ENCODE measurements at places on chromosomes 6 and 20.

DNA sequence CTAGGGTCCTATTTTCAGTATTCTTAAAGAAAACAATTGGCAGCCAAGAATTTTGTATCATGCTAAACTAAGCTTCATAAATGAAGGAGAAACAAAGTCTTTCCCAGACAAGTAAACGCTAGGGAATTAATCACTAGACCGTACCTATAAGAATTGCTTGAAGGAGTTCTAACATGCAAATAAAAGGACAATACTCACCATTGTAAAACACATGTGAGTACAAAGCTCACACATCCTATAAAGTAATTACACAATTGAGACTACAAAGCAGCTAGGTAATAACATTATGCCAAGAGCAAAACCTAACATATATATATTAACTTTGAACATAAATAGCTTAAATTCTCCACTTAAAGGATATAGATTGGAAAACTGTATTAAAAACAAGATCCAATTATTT is 147.4 kb downstream of the FAM83B start:
- no peak for DNase-seq

GRCh38 chr20:9306521-9306920 is 207.9 kb upstream of the LAMP5 start:
- DNase-seq, result no peak

- DNase-seq, result no peak
Measured at GRCh38 chr6:168078943-168079405, at the start of gene FRMD1. Gene FRMD1, minus strand, starts transcription at chr6:168079212. Its CDS starts 118 bp downstream, at chr6:168079094.

DNA sequence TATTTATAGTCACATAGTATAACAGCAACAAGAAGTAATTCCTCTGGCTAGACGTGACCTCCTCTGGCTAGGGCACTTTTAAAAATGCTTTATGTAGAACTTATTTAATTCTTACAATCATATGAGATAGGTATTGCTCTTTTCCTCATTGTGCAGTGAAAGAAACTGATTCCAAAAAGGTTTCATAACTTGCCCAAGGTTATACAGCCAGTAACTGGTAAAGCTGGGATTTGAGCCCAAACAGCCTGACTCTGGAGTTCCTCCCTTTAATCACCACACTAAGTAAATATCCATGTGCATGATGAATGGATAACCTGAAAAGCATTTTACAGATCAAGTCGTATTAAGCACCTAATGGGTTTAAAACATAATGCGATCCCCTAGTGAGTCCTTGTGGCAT is 214.6 kb downstream of the PRL start:
- no peak for DNase-seq

- peak; percentile 9 for DNase-seq
Measured at GRCh38 chr6:63307581-63308246, 12.1 kb downstream of the LGSN start.

GRCh38 chr20:17485017-17485416 is 46.2 kb downstream of the BFSP1 start:
- DNase-seq, result no peak
